Pericardium fibroblast (primary cell): ENCODE measurements at places on chromosomes 2 and 18. TPM values are rescaled to one million over a fixed set of nuclear protein-coding genes. Genes with fewer than 3 reads are reported as not detected.

LHCGR gene
- not detected in 2 replicates for total RNA-seq

SNED1 gene
- 17.0 and 27.7 TPM in 2 replicates for total RNA-seq

PPP1R7 gene
- 40.9 and 74.5 TPM in 2 replicates for total RNA-seq

SCN9A gene
- total RNA-seq: 3.0 and 9.7 TPM in 2 replicates

NT5C1B gene
- not detected in 2 replicates for total RNA-seq

LPIN1 gene
- total RNA-seq: 38.6 and 49.6 TPM in 2 replicates

SCYGR1 gene
- not detected in 2 replicates for total RNA-seq

APCDD1 gene
- 13.3 and 19.3 TPM in 2 replicates for total RNA-seq

AMER3 gene
- total RNA-seq: not detected in 2 replicates

GTF3C2 gene
- 24.5 and 24.8 TPM in 2 replicates for total RNA-seq

SPHKAP gene
- not detected in 2 replicates for total RNA-seq

FBXO15 gene
- total RNA-seq: 0.09 and 0.23 TPM in 2 replicates

G6PC2 gene
- not detected in 2 replicates for total RNA-seq

IL1R2 gene
- 3.9 TPM in 1 of 2 replicates, not detected in the other for total RNA-seq

STARD7 gene
- 63.6 and 74.2 TPM in 2 replicates for total RNA-seq

CROCC2 gene
- not detected in 2 replicates for total RNA-seq

SH3BP4 gene
- total RNA-seq: 32.6 and 37.5 TPM in 2 replicates

PDE1A gene
- total RNA-seq: 20.9 and 90.7 TPM in 2 replicates

TMBIM1 gene
- total RNA-seq: 121 and 180 TPM in 2 replicates

AFF3 gene
- total RNA-seq: 0.17 and 0.58 TPM in 2 replicates

FHOD3 gene
- 0.34 and 1.9 TPM in 2 replicates for total RNA-seq

CPLX4 gene
- not detected in 2 replicates for total RNA-seq

RAB31 gene
- 49.5 and 74.7 TPM in 2 replicates for total RNA-seq

LMAN1 gene
- 116 and 144 TPM in 2 replicates for total RNA-seq

C1D gene
- total RNA-seq: 15.6 and 30.8 TPM in 2 replicates

SLC9A4 gene
- not detected in 2 replicates for total RNA-seq

TMEM178A gene
- total RNA-seq: 1.2 and 2.2 TPM in 2 replicates

SERPINB5 gene
- not detected in 2 replicates for total RNA-seq

PPP1R1C gene
- total RNA-seq: 1.6 TPM in 1 of 2 replicates, not detected in the other

MEIS1 gene
- 21.9 and 37.7 TPM in 2 replicates for total RNA-seq

NETO1 gene
- total RNA-seq: not detected in 2 replicates

RAX gene
- total RNA-seq: not detected in 2 replicates

SERPINB11 gene
- total RNA-seq: not detected in 2 replicates

MCFD2 gene
- total RNA-seq: 93.4 and 114 TPM in 2 replicates

CXCR1 gene
- total RNA-seq: not detected in 2 replicates

REG1B gene
- total RNA-seq: not detected in 2 replicates

KLHL29 gene
- total RNA-seq: 9.7 and 12.7 TPM in 2 replicates

CDH2 gene
- total RNA-seq: 26.9 and 59.0 TPM in 2 replicates

SLC8A1 gene
- 7.9 and 10.2 TPM in 2 replicates for total RNA-seq

PMAIP1 gene
- total RNA-seq: 11.1 and 14.4 TPM in 2 replicates

BMPR2 gene
- 23.0 and 26.9 TPM in 2 replicates for total RNA-seq

UGT1A1 gene
- not detected in 2 replicates for total RNA-seq

HOXD8 gene
- total RNA-seq: 1.2 and 5.0 TPM in 2 replicates

SERPINB2 gene
- 0.47 and 2.2 TPM in 2 replicates for total RNA-seq

GPC1 gene
- total RNA-seq: 112 and 141 TPM in 2 replicates

CDH19 gene
- total RNA-seq: 0.12 TPM in 1 of 2 replicates, not detected in the other

CENPA gene
- total RNA-seq: 0.23 and 0.34 TPM in 2 replicates

SCN7A gene
- total RNA-seq: 2.6 and 4.3 TPM in 2 replicates

TDRD15 gene
- total RNA-seq: not detected in 2 replicates

RNF125 gene
- total RNA-seq: 0.58 and 2.2 TPM in 2 replicates

ITGAV gene
- total RNA-seq: 59.7 and 95.9 TPM in 2 replicates

CDCA7 gene
- total RNA-seq: 1.8 and 2.6 TPM in 2 replicates

RGPD3 gene
- 0.43 and 0.47 TPM in 2 replicates for total RNA-seq

ACVR1C gene
- total RNA-seq: 0.09 TPM in 1 of 2 replicates, not detected in the other
